Activated gamma-delta T cell treated with anti-CD3 and anti-CD28 coated beads, Interleukin-2, amount 50 U/mL, for 16 hours (primary cell): ENCODE measurements at places on chromosomes 3 and 15.

GRCh38 chr3:182862159-182862860, 69.0 kb downstream of the ATP11B start:
- DNase-seq, result no peak

DNA sequence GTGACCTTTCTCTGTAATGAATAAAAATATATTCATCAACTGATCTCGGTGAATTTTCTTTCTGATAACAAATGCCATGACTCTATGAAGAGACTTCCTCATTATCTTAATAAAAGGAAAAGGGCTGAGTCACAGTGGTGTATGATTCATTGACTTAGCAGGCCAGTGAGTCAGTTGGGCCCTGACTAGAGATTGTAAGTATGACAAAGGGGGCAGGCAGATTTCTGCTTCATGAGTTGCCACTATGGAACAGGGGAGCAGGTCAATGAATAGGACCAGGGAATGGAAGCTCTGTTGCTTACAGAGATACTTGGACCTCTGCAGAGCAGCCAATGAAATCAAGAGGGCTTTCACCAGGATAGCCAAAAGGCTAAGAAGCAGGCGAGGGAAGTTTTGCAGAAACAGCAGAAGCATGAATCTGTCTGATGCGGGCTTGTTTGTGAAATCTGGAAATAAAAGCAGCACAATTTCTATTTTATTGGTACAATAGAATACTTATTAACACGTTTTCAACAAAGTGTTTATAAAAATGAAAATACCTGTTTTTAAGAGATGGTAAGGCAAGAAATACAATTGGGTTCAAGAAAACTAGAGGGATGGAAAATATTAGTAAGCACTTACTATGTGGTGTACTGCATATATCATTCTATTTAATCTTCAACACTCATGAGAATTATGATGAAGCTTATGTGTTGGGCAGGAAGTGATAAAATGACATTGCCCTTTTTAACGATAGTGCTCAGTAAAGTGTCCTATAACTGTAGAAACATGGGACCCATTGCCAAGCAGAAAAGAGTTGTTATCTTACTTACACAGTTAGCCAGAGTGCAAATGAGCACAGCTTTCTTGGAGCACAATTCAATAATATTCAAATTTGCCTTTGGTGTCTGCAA, 169.8 kb upstream of the MYRIP start:
- no peak for DNase-seq

DNA sequence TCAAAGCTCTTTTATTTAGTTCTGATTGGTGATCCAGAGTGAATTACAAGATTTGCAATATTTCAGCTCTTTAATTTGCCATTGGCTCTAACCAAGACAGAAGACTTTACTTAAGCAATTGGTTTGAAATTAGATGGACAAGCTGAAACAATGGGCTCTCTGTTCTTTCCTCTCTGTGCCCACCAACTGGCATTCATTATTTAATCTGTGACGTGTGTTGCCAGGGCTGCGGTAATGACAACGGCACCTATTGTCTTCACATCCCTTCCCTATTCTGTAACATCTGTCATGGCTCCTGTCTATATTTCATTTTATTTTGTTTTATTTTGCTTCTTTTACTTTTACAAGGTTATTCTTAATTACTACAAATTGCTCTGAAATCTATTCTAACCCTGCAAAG, 33.9 kb downstream of the PLD1 start:
- no peak for DNase-seq

DNA sequence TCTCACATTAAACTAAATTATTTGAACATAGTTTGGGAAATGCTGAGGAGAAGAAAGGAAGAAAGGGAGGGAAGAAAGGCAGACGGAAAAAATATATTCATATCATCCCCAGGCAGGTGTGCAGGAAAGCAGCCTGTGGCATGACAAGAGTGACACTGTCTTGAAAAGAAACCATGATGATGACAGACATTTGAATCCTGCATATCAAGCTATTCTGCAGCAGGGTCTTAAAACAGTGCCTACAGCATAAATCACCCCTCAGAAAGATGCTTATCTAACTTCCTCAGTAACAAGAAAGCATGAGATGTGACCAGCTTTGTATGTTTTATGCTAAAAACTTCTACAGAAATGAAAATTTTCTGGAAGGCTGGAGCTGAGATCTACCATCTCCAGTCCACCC, 144.5 kb upstream of the GRM7 start:
- DNase-seq, result no peak

- DNase-seq, result no peak
Observed at GRCh38 chr3:134852893-134853351, 57.9 kb downstream of the EPHB1 start.

- DNase-seq, result no peak
Observed at GRCh38 chr15:40554161-40554525, 10.7 kb downstream of the CCDC32 start.

GRCh38 chr15:90024406-90024805, 23.3 kb downstream of the ZNF710 start:
- DNase-seq, result no peak

DNA sequence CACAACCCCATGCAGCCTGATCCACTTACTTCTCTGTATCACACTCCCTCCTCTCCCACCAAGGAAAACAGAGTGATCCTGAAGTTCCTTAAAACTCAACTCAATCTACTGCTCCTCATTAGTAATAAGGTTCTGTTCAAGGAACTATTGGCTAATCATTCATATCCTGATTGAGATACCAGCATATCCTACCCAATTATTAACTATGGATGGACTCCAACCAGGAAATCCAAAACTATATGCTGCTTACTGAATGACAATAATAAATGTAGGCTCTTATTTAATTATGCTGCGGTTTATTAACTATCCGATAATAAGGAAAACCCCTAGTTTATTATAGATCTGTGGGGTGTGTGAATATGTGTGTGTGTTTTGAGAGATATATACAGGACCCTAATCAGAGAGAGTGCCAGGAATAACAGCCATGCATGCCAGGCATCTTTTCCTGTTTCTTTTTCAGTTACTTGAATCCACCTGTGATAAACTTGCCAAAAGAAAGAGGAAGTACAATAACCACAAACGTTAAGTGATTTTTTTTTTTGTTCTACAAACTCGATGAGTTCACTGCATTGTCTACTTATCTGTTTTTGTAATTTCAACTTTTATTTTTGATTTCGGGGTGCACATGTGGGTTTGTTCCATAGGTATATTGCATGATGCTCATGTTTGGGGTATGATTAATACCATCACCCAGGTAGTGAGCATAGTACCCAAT, 1031.7 kb upstream of the CFAP20DC start:
- no peak for DNase-seq
